ENCODE measurements at places on chromosomes 11 and 22.
A peak's percentile ranks its signal among the peaks of the same experiment; 100 is the strongest.

- no peak overlapping the region for H3K27ac ChIP-seq
- H3K4me1 ChIP-seq: no peaks in the 10 kb centered on the region
- no peak overlapping the region for H3K4me3 ChIP-seq
- no peaks in the 10 kb centered on the region for H3K36me3 ChIP-seq
- no peak for DNase-seq
- H3K27me3 ChIP-seq: no peaks in the 10 kb centered on the region
Observed at GRCh38 chr11:107102692-107103477, 84.6 kb upstream of the GUCY1A2 start.

GRCh38 chr11:126548581-126549550 is 193.4 kb downstream of the ST3GAL4 start:
- H3K27me3 ChIP-seq: peaks cover 52% of the 10 kb centered on the region
- no peak overlapping the region for H3K27ac ChIP-seq
- H3K36me3 ChIP-seq: no peaks in the 10 kb centered on the region
- DNase-seq: no peak

DNA sequence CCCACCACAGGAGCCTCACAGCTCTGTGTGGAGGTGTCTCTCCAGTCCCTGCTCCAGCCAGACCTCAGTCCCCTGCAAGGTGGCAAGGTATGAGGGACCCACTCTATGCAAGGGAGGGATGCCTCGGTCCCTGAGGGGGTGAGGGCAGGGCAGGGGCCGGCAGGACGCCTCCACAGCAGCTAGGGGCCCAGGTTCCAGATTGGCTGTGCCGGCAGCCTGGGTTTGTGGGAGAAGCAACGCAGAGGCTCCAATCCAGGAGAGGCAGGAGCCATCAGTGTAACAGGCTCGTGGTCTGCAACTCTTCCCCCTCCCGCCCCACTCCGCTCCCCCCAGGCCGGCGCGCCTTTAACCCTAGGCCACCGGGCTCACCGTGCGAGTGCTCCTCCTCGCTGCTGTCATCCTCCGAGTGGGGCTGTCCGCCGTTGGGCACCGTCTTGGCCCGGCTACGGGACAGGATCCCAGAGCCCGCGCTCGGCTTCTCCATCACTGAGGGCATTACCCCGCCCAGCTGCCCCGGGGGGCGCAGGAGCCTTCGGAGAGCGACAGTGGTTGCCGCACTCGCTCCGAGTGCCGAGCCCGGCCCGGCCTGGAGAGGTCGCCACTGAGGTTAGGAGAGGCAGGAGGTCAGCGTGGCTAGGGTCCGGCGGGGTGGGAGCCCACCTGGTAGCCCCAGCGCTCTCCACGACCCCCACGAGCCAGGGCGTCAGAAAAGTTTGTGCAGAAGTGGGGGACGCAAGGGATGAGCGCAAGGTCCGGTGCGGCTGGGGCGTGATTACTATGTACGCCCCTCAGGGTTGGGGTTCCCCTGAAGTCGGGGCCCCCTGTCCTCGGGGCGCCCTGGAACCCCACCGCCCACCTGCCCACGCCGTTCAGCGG is 765 bp downstream of the RCOR2 start:
- peaks cover 47% of the 10 kb centered on the region for H3K27me3 ChIP-seq
- peaks cover 30% of the 10 kb centered on the region for H3K36me3 ChIP-seq

DNA sequence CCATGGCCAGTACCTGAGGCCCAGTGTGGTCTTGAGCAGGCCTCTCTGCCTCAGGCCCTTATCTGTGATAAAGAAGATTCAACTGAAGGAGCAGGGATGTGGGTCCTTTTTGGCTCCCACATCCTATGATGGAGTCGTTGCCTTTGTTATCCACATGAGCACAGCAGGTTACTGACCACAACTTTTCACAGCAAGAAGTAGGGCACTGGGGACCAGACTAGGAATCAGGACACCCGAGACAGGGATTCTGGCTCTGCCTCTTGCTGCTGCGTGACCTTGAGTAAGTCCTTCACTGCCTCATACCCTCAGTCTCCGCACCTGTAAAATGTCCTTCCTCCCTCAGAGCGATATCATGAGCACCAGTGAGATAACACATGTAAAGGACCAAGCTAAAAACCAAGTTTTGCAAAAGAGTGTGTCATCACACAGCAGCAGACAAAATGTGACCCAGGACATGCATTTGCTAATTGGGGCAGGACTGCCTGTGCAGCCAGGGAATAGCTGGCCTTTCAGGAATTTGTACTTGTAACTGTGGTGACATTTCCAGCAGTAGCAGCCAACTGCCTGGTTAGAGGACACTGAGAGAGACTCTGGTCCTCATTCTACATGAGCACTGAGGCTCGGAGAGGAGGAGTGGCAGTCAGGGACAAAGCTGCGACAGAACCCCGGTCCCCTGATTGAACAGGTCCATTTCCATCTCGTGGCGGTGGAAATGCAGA is 13.2 kb upstream of the SMIM35 start:
- no peak overlapping the region for H3K27ac ChIP-seq
- H3K36me3 ChIP-seq: peaks cover 28% of the 10 kb centered on the region
- no peak overlapping the region for H3K4me3 ChIP-seq
- H3K27me3 ChIP-seq: no peaks in the 10 kb centered on the region
- H3K4me1 ChIP-seq: no peaks in the 10 kb centered on the region

DNA sequence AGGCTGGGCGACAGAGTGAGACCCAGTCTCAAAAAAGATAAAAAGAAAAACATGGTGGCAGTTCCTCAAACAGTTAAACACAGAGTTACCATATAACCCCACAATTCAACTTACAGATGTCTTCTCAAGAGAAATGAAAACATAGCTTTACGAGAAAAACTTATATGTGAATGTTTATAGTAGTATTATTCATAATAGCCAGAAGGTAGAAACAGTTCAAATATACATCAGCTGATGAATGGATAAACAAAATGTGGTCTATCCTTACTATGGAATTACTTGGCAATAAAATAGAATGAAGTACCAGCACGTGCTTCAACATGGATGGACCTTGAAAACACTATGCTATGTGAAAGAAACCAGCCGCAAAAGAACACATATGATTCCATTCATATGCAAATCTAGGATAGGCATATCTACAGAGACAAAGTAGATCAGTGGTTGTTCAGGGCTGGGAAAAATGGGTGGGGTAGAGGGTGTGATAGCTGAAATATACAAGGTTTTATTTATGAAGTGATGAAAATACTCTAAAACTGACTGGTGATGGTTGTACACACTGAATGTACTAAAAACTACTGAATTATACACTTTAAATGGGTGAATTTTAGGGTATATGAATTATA is 12.4 kb downstream of the NF2 start:
- peaks cover 32% of the 10 kb centered on the region for H3K36me3 ChIP-seq
- no peak overlapping the region for H3K27ac ChIP-seq
- no peak overlapping the region for H3K4me3 ChIP-seq
- H3K4me1 ChIP-seq: peaks cover 40% of the 10 kb centered on the region
- no peaks in the 10 kb centered on the region for H3K27me3 ChIP-seq

- H3K27ac ChIP-seq: no peak overlapping the region
- peaks cover 15% of the 10 kb centered on the region for H3K4me1 ChIP-seq
- H3K4me3 ChIP-seq: no peak overlapping the region
- H3K27me3 ChIP-seq: peaks cover 42% of the 10 kb centered on the region
Observed at GRCh38 chr11:45773786-45774655, 30.9 kb upstream of the SLC35C1 start.

DNA sequence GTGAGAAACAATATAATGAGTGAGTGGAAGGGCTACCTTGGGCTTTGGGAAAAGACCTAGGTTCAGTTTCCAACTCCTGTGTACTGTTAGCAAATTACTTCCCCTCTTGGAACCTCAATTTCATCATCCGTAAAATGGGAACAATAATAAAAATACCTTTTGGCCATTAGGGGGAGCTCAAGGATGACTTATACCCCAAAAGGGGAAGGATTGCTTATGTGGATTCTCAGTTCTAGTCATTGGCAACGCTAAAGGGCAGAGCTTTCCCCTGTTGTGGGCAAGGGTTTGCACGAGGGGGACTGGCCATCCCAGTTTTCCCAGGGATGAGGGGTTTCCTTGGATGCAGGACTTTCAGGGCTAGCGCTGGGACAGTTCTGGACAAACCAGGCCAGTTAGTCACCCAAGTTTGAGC is 3.1 kb upstream of the COMMD9 start:
- H3K4me1 ChIP-seq: peaks cover 20% of the 10 kb centered on the region
- peaks cover 18% of the 10 kb centered on the region for H3K27me3 ChIP-seq
- peak; percentile 21 for DNase-seq
- H3K4me3 ChIP-seq: no peak overlapping the region
